ENCODE measurements at places on chromosomes 16 and 17.

- H3K36me3 ChIP-seq = no peaks in the 10 kb centered on the region
- no peaks in the 10 kb centered on the region for H3K4me1 ChIP-seq
- H3K4me3 ChIP-seq = no peak overlapping the region
These were observed 60.0 kb upstream of the MPHOSPH6 start for GRCh38 chr16:82229800-82230619.

GRCh38 chr17:45398800-45399199 is 33.9 kb downstream of the ARHGAP27 start:
- no peak overlapping the region for H3K27ac ChIP-seq
- DNase-seq = no peak
- no peaks in the 10 kb centered on the region for H3K4me1 ChIP-seq

GRCh38 chr16:88406096-88407041 is 23.6 kb downstream of the ZNF469 start:
- H3K4me3 ChIP-seq = no peak overlapping the region
- no peak for DNase-seq
- peaks cover 8% of the 10 kb centered on the region for H3K27me3 ChIP-seq
- H3K36me3 ChIP-seq = no peaks in the 10 kb centered on the region
- peaks cover 4% of the 10 kb centered on the region for H3K4me1 ChIP-seq

- no peaks in the 10 kb centered on the region for H3K27me3 ChIP-seq
- H3K4me3 ChIP-seq = no peak overlapping the region
- H3K36me3 ChIP-seq = no peaks in the 10 kb centered on the region
- H3K27ac ChIP-seq = no peak overlapping the region
- peaks cover 3% of the 10 kb centered on the region for H3K4me1 ChIP-seq
- no peak for DNase-seq
These were observed 565.6 kb downstream of the WWOX start for GRCh38 chr16:78664811-78665772.

GRCh38 chr17:1621273-1621954 is 7.2 kb downstream of the SLC43A2 start:
- DNase-seq = no peak
- H3K36me3 ChIP-seq = no peaks in the 10 kb centered on the region
- peaks cover 11% of the 10 kb centered on the region for H3K4me1 ChIP-seq

DNA sequence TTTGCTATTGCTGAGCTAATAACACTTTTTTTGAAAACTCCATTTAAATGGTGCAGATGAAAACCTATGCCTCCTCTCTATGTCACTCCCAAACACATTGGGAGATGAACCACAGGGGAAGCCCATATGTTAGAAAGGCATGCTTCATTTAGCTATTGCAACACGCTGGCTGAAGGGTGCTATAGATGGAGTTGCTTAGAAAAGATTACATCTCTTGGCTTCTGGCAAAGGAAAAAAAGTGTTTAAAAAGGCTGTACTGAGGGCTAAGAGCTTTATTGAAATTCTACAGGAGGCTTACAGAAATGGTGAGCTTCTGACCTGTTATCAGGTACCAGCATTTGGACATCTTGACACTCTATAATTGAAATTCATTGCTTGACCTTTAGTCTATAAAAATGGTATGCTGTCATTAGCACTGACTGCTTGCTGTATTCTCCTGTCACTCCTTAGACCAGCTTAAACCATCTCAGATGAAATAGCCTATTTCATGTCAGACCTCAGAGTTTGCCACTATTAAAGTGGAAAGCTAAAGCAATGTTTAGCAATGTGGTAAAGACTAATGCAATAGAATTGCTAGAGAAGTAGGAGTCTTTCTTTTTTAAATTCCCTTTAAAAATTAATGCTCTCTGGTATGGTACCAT is 503.9 kb downstream of the CDH11 start:
- peak overlapping the region; percentile 89 for H3K27ac ChIP-seq
- H3K4me1 ChIP-seq = peaks cover 35% of the 10 kb centered on the region
- DNase-seq = no peak
- peaks cover 11% of the 10 kb centered on the region for H3K36me3 ChIP-seq
- H3K27me3 ChIP-seq = peaks cover 8% of the 10 kb centered on the region
- H3K4me3 ChIP-seq = no peak overlapping the region

GRCh38 chr17:66755944-66756290 is 79.0 kb upstream of the CACNG5 start:
- peaks cover 7% of the 10 kb centered on the region for H3K27me3 ChIP-seq
- peaks cover 5% of the 10 kb centered on the region for H3K36me3 ChIP-seq
- no peak overlapping the region for H3K27ac ChIP-seq
- DNase-seq = no peak
- peaks cover 20% of the 10 kb centered on the region for H3K4me1 ChIP-seq

DNA sequence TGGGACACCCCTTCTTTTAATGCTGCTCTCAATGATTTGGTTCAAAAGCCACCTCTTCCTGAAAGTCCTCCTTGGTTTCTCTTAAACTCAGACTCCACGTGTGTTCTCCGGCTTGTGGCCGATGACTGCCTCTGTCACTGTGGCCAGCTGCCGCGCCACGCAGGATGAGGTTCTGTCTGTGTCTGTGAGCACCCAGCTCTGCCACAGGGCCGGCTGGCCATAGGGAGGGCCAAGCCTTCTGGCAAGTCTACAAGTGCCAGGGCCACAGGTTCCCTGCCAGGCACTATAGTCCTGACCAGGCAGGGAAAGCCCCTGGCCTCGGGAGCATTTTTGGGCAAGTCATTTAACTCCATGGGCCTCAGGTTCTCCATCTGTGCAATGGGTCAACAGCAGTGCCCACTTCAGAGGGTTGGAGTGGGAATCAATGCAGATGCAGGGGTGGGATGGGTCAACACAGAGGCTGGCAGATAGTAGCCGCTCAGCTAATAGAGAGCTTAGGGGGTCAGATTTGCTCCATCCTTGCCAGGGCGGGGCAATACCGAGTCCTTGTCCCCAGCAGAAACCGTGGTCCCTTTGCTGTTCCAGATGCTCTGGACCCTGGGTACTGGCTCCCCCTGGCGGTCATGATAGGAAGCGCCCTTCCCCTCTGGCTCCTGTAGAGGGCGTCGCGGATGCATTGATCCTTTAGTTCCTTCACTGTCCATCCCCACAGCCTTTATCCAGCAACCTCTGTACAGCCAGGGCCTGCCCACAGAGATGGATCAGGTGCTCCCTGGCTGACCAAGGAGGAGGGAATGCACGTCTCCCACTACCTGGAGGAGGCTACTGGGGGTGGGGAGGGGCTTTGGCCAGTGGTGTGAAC is 19.3 kb upstream of the ADGRG3 start:
- H3K27ac ChIP-seq = no peak overlapping the region
- H3K36me3 ChIP-seq = no peaks in the 10 kb centered on the region
- peaks cover 14% of the 10 kb centered on the region for H3K4me1 ChIP-seq
- DNase-seq = peak; percentile 87

- peaks cover 5% of the 10 kb centered on the region for H3K27me3 ChIP-seq
- peaks cover 36% of the 10 kb centered on the region for H3K4me1 ChIP-seq
- no peaks in the 10 kb centered on the region for H3K36me3 ChIP-seq
- DNase-seq = peak; percentile 89
- peak overlapping the region; percentile 48 for H3K4me3 ChIP-seq
These were observed 30.2 kb downstream of the SPHK1 start for GRCh38 chr17:76414334-76415295.

- no peaks in the 10 kb centered on the region for H3K36me3 ChIP-seq
- no peaks in the 10 kb centered on the region for H3K4me1 ChIP-seq
- no peak overlapping the region for H3K4me3 ChIP-seq
- peaks cover 2% of the 10 kb centered on the region for H3K27me3 ChIP-seq
- DNase-seq = no peak
These were observed 1.1 kb downstream of the ASGR2 start for GRCh38 chr17:7113273-7114071.

DNA sequence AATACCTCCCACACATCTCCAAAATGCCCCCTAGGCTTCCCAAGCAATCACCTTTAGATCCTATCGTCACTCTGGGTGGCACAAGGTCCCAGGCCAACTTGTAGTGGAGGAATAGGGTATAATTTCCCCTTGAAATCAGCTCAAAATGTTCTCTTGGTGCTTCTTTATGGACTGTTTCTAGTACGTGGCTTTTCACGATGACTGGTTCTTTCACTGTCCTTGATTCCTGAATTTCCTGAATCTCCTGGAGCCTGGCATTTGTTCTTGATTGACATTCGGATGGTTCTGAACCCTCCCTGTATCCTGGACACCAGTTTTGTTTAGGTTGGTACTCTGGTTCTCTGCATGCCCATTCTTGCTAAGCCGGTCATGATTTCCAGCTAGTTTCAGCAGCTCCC is 6.9 kb upstream of the VPS53 start:
- DNase-seq = no peak
- H3K4me1 ChIP-seq = no peaks in the 10 kb centered on the region
- H3K36me3 ChIP-seq = no peaks in the 10 kb centered on the region
- H3K4me3 ChIP-seq = no peak overlapping the region
- no peak overlapping the region for H3K27ac ChIP-seq
- no peaks in the 10 kb centered on the region for H3K27me3 ChIP-seq

DNA sequence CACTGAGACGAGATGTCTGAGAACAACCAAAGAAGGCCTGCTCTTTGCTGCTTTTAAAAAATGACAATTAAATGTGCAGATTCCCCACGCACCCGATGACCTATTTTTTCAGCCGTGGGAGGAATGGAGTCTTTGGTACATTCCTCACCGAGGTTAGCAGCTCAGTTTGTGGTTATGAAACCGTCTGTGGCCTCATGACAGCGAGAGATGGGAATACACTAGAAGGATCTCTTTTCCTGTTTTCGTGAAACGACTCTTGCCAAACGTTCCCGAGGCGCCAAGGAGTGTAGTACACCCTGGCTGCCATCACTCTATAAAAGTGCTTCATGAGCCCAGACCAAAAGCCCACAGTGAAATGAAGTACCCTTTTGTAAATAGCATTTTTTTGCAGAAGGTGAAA is 87.8 kb downstream of the CRISPLD2 start:
- H3K27ac ChIP-seq = no peak overlapping the region
- H3K36me3 ChIP-seq = no peaks in the 10 kb centered on the region
- no peak overlapping the region for H3K4me3 ChIP-seq

DNA sequence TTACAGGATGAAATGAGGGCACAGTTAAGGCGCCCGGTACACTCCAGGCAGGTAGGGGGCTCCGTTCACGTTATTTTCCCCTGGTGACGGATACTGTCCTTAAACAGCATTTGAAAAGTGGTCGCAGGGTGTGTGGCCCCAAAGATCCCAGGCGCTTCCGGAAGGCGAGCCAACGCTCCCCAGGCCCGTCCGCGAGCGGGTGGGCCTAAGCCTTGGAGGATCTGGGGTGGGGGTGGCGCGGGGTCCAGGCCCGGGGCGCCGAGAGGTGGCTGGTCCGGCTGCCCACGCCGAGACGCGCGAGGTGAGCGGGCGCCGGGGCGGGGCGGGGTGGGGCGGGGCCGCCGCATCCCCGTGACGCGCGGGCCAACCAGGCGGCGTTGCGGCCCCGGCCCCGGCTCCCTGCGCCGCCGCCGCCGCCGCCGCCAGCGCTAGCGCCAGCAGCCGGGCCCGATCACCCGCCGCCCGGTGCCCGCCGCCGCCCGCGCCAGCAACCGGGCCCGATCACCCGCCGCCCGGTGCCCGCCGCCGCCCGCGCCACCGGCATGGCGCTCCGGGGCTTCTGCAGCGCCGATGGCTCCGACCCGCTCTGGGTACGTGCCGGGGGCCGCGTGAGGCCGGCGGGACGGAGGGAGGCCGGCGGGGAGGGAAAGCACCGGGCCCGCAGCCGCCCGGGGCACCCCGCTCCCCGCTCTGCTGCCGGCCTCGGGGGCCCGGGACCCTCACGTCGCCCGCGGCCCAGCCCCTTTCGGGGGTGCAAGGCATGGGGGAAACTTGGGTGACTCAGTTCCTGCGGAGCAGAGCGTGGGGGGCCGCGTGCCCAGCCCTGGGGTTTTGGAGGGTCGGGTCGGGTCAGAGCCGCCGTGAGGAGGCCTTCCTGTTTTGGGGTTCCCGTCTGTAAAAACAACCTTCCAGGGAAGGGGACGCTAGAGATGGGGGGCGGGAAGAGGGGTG is at the start of gene ABCC1:
ABCC1 (plus strand) TSS at position 407 of the 951 bp plus-strand sequence; CDS start at position 543, 136 bp downstream.
- H3K27me3 ChIP-seq = peaks cover 6% of the 10 kb centered on the region
- peaks cover 5% of the 10 kb centered on the region for H3K4me1 ChIP-seq
- peak within 1 kb of the TSS; percentile 90 for H3K27ac ChIP-seq
- H3K4me3 ChIP-seq = peak within 1 kb of the TSS; percentile 97
- peak; percentile 59 for DNase-seq

DNA sequence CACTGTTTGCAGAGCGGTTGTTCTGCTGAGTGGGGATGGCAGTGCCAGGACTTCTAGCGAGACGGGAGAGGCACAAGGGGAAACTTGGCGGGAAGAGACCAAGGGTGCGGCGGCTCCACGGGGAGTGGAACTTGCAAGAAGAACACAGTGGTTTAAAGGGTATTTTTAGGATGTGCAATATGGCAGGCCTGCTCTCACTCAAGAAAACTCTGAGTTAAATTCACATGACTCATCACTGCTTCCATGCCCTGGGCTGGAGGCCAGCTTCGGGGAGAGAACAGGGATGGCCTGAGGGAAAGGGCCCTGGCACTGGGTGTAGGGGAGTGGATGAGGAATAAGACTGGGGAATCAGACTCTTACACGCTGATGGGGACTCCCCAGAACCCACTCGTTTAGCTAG is 13.3 kb upstream of the CD300LD start:
- peak overlapping the region; percentile 59 for H3K27ac ChIP-seq
- H3K4me1 ChIP-seq = peaks cover 59% of the 10 kb centered on the region
- DNase-seq = no peak
- H3K4me3 ChIP-seq = peak overlapping the region; percentile 28

DNA sequence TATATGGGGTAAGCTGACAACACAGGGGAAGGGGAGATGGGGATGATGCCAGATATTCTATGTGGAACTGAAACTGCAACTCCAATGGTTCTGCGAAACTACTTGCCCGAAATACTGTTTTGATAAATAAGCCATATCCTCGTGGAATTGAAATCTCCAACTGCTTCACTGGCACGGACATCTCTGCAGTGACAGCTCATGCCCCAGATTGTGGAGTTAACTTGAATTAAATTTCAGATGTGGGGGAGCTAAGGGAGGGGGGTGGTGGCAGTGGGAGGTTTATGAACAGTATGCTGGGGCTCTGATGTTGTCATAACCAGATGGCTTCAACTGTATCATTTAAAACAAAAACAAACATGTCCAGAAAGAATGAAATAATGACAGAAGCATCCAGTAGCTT is 21.8 kb downstream of the NXPH3 start:
- H3K36me3 ChIP-seq = no peaks in the 10 kb centered on the region
- DNase-seq = no peak
- no peak overlapping the region for H3K4me3 ChIP-seq
- no peak overlapping the region for H3K27ac ChIP-seq
- H3K4me1 ChIP-seq = peaks cover 7% of the 10 kb centered on the region

DNA sequence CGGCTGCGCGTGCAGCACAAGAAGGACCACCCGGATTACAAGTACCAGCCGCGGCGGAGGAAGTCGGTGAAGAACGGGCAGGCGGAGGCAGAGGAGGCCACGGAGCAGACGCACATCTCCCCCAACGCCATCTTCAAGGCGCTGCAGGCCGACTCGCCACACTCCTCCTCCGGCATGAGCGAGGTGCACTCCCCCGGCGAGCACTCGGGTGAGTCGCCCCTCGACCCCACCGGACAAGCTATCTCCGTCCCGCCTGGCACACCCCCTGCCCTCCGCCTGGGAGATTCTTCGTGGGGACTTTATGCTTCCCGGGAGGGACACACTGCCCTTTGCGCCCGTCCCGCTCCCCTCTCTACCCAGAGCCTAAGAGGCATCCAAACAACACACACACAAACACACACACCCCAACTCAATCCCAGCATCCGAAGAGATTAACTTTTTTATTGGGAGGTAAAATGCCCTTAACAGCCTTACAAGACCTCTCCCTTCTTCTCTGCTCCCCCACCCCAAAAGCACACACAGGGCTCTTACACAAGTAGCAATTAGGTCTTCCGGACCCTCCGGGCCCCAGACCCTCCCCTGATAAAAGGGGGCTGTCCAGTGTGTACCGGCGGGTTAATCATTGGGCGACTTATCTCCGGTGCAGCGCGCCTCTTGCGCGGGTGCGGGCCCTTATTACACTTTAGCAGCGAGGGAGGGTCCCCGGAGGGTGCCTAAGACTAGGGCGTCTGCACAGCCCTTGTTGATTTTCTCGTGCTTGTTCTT is 2.1 kb downstream of the SOX9 start:
- H3K36me3 ChIP-seq = peaks cover 4% of the 10 kb centered on the region
- no peak overlapping the region for H3K27ac ChIP-seq
- peak; percentile 63 for DNase-seq
- peak overlapping the region; percentile 85 for H3K4me3 ChIP-seq
- peaks cover 29% of the 10 kb centered on the region for H3K4me1 ChIP-seq

Data from glutamatergic neuron (in vitro differentiated cells).